ENCODE measurements at places on chromosomes 7 and 10. TPM values are rescaled to one million over a fixed set of nuclear protein-coding genes. Genes with fewer than 3 reads are reported as not detected.

The BTBD16 gene
- total RNA-seq, result not detected

The C10orf143 gene
- total RNA-seq, result 2.0 TPM

DNA sequence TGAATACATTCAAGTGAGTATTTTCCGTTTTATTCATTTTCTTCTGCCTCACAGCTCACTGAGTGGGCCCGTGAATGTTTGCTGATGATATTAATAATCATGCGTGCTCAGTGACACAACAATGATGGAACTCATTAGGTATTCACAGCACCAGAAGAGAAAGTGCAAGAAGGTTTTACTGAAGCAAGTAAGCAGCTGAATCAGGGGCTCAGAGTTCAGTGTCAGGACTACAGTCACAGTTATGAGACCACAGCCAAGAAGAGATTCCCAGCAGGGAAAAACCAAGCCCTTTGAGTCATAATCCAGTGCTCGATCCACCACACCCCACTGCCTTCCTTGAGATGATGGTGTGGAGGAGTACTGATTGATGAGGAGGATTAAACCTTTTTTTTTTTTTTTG is 247.4 kb downstream of the KIAA1217 start:
- peak; percentile 67 for ATAC-seq

DNA sequence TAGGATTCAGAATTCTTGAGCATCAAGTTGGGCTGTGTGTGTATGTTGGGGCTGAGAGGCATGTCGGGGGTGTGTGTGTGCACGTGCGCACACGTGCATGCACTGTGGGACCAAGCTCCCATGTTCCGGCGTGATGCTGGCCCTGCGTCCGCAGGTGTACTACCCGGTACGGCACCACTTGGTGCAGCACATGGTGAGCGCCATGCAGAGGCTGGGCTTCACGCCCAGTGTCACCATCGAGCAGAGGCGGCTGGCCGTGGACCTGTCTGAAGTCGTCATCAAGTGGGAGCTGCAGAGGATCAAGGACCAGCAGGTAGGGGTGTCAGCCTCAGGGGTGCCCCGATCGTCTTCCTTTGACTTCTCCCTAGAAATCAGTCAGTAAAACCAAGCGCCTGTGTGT is 77.7 kb downstream of the TRRAP start:
- ATAC-seq, result no peak

DNA sequence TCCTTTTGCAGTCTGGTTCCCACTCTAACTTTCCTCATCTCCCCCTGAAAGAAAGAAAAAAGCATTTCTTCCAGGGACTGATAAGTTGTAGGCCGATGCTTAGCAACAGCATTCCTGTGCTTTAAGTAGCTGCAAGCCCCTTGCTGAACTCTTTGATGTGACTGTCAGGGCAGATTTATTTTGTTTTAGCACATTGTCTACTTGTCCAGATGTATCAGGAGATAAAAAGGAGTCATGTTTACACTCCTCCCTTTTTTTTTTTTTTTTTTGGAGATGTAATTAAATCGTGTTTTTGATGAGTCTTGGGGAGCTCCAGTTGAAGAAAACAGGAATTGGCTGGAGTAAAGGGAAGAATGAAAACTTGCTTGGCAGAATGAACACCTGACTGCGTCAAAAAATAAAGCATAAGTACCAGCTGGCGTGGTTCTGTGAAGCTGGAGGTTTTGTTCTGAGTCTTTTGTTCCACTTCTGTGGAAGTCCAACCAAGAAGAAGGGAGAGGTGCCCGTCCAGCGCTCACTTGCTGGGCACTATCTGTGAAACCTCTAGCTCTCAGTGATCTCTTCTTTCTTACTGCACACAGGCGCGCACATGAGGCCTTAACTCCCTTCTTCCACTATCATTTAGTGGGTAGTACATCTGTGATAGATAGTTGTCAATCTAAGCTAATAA is 871.7 kb downstream of the LRMDA start:
- ATAC-seq, result no peak

- ATAC-seq, result no peak
These were observed 40.4 kb downstream of the BAIAP2L1 start for GRCh38 chr7:98360221-98361130.

- peak; percentile 13 for ATAC-seq
These were observed 9.9 kb upstream of the SMKR1 start for GRCh38 chr7:129492391-129492790.

DNA sequence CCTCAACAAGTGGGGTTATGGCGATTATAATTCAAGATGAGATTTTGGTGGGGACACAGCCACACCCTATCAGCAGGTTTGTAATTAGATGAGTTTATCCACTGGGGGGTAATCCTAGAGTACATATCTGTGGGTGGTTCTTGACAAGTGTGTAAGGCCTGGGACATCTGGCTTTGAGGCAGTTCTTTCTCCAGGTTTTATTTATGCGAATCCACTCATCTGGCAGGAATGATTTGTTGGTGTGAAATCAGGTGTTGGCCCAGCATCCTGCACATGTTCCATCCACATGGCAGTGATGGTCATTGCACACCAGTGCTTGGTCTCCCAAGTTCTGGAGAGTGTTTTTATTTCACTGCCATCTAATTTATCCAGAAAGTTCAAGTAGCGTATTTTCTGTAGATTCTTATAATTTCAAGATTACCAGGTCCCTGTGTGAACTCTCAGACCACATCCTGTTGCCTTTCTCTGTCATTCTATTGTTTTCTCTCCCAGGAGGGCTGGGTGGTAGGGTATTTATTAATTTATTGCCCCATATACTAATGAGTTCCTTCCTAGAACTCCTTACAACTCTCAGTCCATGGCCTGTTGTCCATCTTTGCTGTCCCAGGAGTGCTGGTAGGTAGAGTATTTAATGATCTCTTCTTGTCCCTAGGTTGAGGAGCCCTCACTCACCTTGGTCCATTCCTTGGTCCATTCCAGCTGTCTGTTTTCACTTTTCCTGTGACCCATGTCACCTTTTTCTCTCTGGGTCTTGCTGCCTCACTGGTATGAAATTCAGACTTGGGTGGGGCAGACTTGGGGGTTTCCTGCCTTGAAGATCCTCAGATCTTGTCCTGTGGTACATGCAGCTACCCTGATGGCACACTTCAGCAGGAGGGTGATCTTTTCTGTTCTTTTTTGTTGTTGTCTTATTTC is 10.4 kb downstream of the RALA start:
- peak; percentile 48 for ATAC-seq

DNA sequence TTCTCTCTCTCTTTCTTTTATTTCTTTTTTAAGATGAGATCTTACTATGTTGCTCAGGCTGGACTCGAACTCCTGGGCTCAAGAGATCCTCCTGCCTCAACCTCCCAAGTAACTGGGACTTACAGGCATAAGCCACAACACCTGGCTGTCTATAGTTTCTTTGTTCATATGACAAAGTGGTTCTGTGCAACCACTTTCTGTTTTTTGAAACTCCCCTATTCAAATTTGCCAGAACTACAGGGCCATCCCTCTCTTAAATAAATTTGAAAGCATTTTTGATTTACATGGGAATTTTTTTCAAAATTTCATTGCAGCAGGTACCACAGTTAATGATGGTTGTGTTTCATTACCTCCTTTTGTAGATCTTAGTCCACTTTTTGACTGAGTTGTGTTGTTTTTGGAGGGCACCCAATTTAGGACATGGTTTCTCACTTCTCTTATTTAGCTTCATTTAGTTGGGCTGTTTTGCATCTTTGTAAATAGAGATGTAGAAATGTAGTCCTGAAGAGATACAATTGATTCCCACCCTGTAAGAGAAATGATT is 119.2 kb downstream of the LRRC4 start:
- ATAC-seq, result no peak

DNA sequence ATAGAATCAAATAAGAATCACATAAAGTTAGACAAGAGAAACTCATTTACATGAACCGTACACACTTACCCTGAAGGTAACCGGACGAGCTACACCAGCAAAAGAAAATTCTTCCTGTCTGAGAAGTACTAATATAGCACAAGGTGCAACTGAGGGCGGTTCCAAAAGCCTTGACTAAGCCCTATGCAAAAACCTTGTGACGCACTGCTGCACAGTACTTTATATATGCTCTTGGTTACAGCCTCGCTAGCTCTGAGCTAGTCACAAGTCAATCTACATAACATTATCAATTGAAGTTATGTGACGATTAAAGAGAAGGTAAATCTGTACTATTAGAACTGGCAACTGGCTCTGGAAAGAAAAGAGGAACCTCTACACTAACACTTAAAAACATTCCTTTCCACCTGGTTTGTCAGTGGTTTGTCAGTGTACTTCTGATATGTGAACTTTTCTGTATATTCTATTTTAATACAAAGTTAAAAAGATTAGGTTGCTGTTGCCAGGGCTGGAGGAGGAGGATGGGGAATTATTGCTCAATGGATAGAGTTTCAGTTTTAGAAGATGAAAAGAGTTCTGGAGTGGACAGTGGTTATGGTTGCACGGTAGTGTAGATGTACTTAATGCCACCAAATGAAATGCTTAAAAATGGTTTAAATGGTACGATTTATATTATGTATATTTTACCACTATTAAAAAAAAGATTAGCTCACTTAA is 21.6 kb downstream of the NT5C3A start:
- peak; percentile 99 for ATAC-seq
